ENCODE measurements at places on chromosomes 7 and 10.

DNA sequence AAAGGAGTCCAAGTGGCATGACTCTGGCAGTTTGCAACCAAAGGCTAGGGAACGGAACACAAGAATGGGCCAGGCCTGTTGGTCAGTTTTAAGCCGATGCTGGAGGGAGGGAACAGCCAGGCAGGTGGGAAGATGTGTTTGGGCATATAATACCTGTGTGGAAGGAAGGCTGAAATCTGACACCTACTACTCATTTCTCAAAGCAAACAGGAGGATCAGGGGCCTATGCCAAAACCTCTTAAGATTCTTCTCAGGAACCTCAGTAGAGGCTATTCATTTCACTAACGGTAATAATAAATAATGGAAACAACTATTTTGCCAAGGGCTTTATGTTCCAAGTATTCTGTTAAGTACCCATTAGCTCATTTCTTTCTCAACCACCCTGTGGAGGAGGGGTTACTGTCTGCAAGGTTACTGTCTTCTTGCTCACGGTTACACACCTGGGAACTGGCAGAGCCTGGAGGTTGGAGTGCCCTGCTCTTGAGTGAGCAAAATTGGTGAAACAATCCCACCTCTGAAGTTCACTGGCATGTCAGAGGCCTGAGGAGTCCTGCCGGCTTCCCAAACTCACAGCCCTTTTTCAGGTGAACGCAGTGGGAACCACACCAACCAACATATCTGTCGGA, 35.5 kb downstream of the GOT1 start:
- peak; percentile 74 for DNase-seq

GRCh38 chr7:79425665-79426064, 27.8 kb downstream of the MAGI2 start:
- DNase-seq = no peak

- DNase-seq = no peak
Measured at GRCh38 chr10:4103603-4104002, 318.6 kb upstream of the KLF6 start.

DNA sequence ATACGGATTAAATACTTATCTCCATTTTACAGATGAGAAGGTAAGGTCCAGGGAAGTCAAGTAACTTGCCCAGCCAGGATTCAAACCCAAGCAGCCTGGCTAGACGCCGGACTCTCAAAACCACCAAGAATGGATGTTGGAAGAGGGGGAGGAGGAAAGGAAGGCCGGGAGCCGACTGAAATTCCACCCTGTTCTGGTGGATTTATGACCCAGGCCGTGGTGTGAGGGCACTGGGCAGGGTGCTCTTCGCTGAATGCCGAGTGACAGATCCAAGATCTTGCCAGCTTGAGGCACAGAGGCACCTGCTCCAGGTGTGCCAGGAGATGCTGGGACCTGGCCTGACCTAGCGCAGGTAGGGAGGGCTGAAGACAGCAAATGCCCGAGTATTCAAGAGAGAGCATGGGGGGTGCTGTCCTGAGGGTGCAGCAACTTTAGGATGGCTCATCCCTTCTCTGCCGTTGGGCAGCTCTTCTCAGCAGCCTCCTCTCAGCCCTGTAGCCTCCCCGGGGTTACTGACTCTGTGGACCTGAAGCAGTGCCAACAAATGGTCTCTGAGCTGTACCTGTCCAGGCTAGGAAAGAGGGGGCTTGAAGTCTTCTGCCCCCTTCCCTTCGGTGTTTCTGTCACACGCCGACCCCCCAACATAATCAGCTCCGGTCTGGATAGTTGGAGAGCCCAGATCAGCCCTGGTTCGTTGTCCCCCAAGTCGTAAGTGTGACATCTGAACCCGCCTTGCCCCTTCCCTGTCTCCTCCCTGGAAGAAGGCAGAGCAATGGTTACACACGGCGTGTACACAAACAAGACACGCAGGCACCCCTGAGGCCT, 713 bp downstream of the LOXL4 start:
- DNase-seq = no peak

- DNase-seq = peak; percentile 92
Measured at GRCh38 chr7:8295638-8296361, 33.8 kb upstream of the ICA1 start.

GRCh38 chr10:101238732-101239105, 9.5 kb upstream of the LBX1 start:
- DNase-seq = no peak

DNA sequence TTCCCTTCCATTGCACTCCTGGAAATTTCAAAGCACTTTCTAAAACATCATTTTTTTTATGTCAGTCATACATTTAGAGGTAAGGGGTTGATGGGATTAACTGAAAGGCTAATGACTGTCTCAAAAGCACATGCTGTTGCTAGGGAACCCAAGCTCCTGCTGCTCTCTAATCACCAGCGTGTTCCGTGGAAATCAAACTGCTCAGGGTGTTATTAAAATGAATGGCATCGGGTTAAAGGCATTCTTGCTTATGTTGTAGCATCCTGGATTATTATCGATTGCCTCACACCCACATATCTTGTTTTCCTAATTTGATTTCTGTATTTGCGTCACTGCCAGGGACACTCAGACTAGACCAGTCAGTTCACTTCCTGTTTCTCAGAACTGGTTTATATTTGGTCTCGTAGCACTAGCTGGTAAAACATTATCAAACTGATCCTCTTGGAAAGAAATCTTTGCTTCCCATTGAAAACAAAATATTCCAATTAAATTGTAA, 216.5 kb upstream of the MKLN1 start:
- peak; percentile 46 for DNase-seq

DNA sequence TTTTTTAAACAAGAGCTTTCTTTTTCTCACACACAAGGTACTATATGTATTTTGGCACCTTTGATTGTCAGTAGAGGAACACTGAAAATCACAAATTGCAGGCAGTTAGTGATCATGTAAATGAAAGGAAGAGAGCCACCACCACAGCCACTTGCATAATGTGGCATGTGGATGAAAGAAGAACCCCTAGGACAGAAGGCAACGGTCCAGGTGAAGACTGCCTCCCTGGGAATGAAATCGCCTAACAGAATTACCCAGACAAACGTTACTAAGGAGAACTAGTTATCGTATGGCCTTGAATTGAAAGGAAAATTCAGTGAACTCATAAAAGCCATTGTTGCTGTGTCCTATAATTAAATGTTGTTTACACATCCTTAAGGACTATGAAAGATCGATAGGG, 41.2 kb upstream of the PTPRZ1 start:
- no peak for DNase-seq

DNA sequence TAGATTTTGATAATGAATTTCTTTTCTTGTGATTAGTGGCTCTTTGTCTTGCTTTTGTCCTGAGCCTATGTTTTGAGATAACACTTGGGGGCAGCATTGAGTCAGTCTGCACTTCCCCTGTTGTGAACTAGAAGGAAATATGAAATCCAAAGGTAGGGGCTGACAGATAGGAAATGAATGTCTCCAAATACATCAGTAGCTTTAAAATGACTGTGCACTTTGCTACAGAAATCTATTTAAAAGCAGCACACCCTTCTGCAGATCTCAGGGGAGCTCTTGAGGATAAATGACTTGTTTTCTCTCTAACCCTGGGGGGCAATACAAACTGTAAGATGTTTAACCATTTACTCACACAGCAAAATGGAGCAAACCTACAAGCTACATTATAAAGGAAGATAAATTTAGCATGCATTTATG, 176.0 kb upstream of the MYO3A start:
- DNase-seq = peak; percentile 6

GRCh38 chr7:29457141-29457561, 106.5 kb upstream of the PRR15 start:
- no peak for DNase-seq
